ENCODE measurements at places on chromosomes 2 and 18. TPM values are rescaled to one million over a fixed set of nuclear protein-coding genes. Genes with fewer than 3 reads are reported as not detected.

LRRC30 gene
- total RNA-seq: not detected

MARS2 gene
- total RNA-seq: 1.3 TPM

UCN gene
- total RNA-seq: 1.8 TPM

SRSF7 gene
- 151 TPM for total RNA-seq

ACADL gene
- total RNA-seq: 0.66 TPM

ELOA2 gene
- not detected for total RNA-seq

TMEM182 gene
- total RNA-seq: 2.0 TPM

C2orf66 gene
- total RNA-seq: 0.17 TPM

ME2 gene
- 49.5 TPM for total RNA-seq

SRD5A2 gene
- total RNA-seq: not detected

ST8SIA3 gene
- not detected for total RNA-seq

PPP1R1C gene
- 2.2 TPM for total RNA-seq

GALNT14 gene
- total RNA-seq: 0.66 TPM

CXCR1 gene
- not detected for total RNA-seq

ACMSD gene
- not detected for total RNA-seq

UGT1A8 gene
- not detected for total RNA-seq

FBXO41 gene
- total RNA-seq: 3.1 TPM

IKZF2 gene
- total RNA-seq: 15.6 TPM

IL1RL1 gene
- 0.33 TPM for total RNA-seq

FMNL2 gene
- total RNA-seq: 46.4 TPM

CTLA4 gene
- not detected for total RNA-seq

USP37 gene
- total RNA-seq: 7.3 TPM

SULT1C3 gene
- not detected for total RNA-seq

CYP27A1 gene
- 19.1 TPM for total RNA-seq

GRB14 gene
- total RNA-seq: 0.29 TPM

ATF2 gene
- 48.8 TPM for total RNA-seq

IL36B gene
- not detected for total RNA-seq

STARD6 gene
- not detected for total RNA-seq

MARCHF4 gene
- 1.5 TPM for total RNA-seq

SNORC gene
- total RNA-seq: 0.29 TPM

NTSR2 gene
- not detected for total RNA-seq

GCG gene
- not detected for total RNA-seq

CERKL gene
- total RNA-seq: 0.15 TPM

RSAD2 gene
- total RNA-seq: 0.50 TPM

ESPNL gene
- 9.8 TPM for total RNA-seq

PARD6G gene
- 5.8 TPM for total RNA-seq

NPC1 gene
- 80.6 TPM for total RNA-seq

ADNP2 gene
- 22.4 TPM for total RNA-seq

RNF144A gene
- 2.0 TPM for total RNA-seq

SERPINB7 gene
- 0.87 TPM for total RNA-seq

SCYGR4 gene
- total RNA-seq: not detected

MBD1 gene
- 63.7 TPM for total RNA-seq

SPDYA gene
- 2.3 TPM for total RNA-seq

KCNIP3 gene
- 2.9 TPM for total RNA-seq

CD8B2 gene
- not detected for total RNA-seq

SNTG2 gene
- not detected for total RNA-seq

RAMP1 gene
- total RNA-seq: 2.6 TPM

CREG2 gene
- 0.83 TPM for total RNA-seq

FRZB gene
- total RNA-seq: 0.44 TPM

Measured in smooth muscle cell of trachea (primary cell).